Stimulated activated CD4-positive, alpha-beta T cell treated with anti-CD3 and anti-CD28 coated beads, Interleukin-4, amount 100 ng/mL, for 1 hour (primary cell): ENCODE measurements at places on chromosomes 2 and 18.

DNA sequence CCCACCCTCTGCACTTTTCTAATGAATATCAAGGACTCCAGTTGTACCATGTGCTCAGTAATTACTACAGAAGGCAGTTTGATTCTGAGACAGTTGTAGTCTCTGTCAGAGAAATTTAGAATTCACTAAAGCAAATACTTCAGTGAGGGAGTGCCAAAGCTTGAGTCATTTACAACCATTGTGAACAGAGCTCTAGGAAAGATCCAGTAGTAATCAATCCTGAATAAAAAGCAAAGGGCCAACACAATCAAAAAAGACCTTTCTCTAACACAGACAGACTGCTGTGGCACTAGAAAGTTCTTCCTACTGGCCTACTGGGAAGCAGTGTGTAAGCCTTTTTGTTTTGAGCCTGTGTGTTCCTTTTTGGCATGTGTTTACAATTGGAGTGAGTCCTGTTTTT is 135.6 kb upstream of the UNC80 start:
- DNase-seq = no peak

DNA sequence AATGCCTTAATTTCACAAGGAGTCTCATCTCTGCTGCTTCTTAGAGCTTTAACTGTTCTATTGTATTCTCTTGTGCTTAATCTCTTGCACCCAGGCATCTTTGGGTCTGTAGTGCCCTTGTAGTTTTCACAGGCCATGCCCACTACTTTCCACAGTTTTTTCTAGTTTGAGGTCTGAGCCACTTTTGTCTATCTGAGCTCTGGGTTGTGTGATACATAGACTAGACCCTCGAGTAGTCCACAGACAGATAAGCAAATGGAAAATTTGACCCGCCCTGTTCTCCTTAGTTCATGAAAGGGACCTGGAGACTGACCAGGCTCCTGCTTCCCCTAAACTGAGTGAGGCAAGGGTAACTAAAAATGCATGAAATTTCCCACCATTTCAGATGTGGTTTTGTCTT is 466.8 kb upstream of the ZEB2 start:
- no peak for DNase-seq

GRCh38 chr2:226773291-226773690 is 26.3 kb downstream of the IRS1 start:
- no peak for DNase-seq

- no peak for DNase-seq
These were observed 67.5 kb upstream of the TTN start for GRCh38 chr2:178874529-178875240.

DNA sequence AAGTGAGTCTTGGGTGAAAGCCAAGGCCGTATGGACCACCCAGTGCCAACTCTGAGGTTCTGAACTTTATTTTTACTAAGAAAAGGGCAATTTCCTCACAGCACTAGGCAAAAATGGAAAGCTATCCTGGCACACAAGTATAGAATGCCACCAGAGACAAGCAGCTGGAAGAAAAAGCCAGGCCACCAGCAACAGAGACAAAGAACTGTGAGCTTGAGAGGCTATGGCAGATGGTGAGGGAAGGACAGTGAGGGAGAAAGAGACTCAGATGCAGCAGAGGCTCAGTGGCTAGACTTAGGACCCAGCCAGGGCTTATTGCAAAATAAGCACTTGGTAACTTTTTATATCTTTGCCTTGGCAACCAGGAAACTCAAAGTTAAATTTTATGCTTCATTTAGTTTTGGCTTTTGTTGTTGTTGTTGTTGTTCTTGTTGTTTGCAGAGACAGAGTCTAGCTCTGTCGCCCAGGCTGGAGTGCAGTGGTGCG is 78.0 kb upstream of the BZW1 start:
- DNase-seq = no peak

- DNase-seq = no peak
These were observed 84.3 kb downstream of the COPS8 start for GRCh38 chr2:237170020-237170419.

- no peak for DNase-seq
These were observed 37.5 kb downstream of the ANO7 start for GRCh38 chr2:241225983-241226382.

DNA sequence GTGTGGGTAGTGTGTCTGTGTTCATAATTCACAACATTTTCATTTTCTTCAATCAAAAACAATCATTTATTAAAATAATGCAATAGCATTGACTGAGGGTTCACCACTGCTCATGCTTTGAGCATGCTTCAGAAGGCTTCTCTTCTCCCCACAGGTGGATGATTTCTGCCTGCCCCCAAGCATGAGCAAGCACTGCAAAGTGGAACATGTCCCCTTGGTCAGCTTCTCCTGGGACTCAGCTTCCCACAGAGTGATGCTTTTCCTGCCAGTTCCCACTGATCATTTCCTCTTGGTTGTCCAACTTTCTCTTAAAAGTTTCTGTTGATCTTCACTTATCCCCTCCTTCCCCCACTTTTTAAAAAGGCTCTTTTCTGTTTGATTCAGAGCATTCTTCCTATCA is 31.5 kb upstream of the CDH19 start:
- DNase-seq = no peak
